Heart left ventricle (tissue), 16 donors: ENCODE measurements at places on chromosomes 16 and 17. TPM values are rescaled to one million over a fixed set of nuclear protein-coding genes. Genes with fewer than 3 reads are reported as not detected.

ACSF2 gene
- 31.6 TPM for total RNA-seq

SNAI3 gene
- 1.4 TPM for total RNA-seq

HBM gene
- not detected for total RNA-seq

HERPUD1 gene
- 197 TPM for total RNA-seq

TBC1D3B gene
- total RNA-seq, result 1.5 TPM

CRHR1 gene
- not detected for total RNA-seq

TVP23A gene
- not detected for total RNA-seq

VAT1L gene
- total RNA-seq, result 22.9 TPM

CCDC144A gene
- 0.75 TPM for total RNA-seq

PERCC1 gene
- total RNA-seq, result not detected

C1QL1 gene
- total RNA-seq, result 1.3 TPM

TERB1 gene
- total RNA-seq, result not detected

CACNB1 gene
- 9.3 TPM for total RNA-seq

DNA sequence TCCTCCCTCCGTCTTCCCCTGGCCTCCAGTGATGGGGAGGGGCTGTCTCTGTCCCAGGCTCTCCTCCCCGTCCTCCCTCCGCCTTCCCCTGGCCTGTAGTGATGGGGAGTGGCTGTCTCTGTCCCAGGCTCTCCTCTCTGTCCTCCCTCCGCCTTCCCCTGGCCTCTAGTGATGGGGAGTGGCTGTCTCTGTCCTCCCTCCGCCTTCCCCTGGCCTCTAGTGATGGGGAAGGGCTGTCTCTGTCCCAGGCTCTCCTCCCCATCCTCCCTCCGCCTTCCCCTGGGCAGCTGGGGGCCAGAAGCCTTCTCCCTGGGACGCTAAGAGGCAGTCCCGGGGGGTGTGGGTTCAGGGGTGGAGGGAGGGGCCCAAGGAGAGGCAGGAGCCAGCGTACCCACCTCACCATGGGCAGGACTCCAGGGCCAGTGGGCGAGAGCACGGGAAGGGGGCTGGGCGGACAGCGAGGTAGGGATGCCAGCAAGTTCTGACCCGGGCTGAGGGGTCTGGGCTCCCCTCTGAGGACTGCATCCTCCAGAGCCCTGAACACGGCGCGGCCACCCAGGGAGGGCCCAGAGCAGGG, 14.8 kb downstream of the UTS2R start:
- peak; percentile 62 for DNase-seq

DNA sequence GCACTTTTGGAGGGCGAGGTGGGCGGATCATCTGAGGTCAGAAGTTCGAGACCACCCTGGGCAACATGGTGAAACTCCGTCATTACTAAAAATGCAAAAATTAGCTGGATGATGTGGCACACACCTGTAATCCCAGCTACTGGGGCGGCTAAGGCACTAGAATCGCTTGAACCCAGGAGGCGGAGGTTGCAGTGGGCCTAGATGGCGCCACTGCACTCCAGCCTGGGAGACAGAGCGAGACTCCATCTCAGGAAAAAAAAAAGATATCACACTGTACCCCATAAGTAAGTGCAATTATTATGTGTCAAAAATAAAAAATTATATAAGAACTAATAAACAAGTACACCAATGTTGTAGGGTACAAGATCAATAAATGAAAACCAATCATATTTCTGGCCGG, 200.0 kb downstream of the CDRT15L2 start:
- no peak for DNase-seq

GRCh38 chr16:3444032-3444388, 530 bp downstream of the NAA60 start:
- DNase-seq, result no peak

DNA sequence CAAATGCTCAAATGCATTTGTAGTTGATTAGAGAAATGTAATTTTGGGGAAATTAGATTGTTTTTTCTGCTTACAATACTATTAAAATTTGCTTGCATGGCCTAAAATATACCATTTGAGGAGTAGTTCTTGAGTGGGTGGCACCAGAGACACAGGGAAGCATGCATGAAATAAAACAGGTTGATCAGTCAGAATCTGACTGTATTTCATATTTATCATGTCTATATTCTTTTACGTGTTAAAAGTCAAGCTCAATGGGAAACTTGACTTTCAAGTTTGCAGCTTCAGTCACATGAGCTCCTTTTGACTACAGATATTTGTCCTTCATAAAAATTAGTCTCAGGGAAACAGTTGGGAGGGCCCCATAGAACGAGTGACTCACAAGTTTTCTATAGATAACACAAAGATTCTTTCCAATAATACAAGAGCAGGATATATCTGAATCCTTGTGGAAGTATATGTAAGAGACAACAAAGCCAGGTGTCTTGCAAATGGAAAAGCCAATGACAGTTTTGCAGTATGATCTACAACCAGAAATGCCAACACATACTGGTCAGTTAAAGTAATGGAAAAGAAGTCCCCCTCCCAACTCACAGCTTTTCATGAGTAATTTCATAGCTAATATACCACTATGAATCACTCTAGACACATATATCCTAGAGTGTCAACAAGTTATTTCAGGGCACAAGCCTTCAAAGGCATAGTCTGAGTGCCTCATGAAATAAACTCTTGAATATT, 42.2 kb upstream of the CORO6 start:
- DNase-seq, result no peak

DNA sequence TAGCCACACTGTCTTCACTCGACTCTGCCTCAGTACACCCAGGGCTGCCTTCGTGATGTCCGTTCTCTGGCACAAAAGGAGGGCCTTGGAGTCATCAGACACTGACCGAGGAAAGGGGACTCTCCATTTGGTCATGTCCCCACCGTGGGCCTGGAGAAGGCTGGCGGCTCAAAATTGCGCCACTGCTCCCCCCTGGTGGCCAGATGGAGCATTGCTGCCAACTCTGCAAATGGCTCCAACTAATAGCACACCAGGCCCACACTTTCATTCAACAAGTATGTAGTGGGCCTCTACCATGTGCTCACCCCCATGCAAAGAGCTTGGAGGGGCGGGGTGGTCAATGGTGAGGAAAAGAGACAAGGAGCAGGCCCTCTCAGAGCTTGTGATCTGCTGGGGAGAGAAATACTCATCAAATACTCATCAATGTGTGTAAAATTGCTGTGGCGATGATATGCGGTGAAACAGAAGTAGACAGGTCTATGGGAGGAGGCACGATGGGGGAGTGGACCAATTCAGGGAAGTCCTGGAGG, 5.2 kb upstream of the GRIN2C start:
- DNase-seq, result peak; percentile 79

GRCh38 chr17:28733346-28733745, 4.8 kb downstream of the NEK8 start:
- DNase-seq, result no peak

DNA sequence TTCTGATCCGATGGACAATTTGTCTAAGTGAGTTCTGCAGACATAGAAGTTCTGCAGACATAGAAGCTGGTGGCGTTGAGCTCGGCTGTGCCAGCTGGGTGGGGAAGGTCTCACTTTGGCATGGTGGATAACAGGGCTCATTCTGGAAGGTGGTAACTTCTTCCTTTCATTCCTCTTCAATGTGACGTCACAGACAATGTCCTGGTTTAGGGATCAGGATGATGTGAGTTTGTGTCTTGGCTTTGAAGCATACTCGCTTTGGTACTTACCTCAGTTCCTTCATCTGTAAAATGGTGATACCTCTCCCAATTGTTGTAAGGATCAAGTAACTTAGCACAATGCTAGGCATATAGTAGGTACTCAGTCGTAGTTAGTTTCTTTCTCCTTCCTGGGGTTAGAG, 408.8 kb upstream of the ASIC2 start:
- DNase-seq, result no peak

- peak; percentile 37 for DNase-seq
These were observed 716 bp downstream of the TMEM94 start for GRCh38 chr17:75457047-75457654.

GRCh38 chr16:80105160-80105559, 435.6 kb upstream of the DYNLRB2 start:
- no peak for DNase-seq

DNA sequence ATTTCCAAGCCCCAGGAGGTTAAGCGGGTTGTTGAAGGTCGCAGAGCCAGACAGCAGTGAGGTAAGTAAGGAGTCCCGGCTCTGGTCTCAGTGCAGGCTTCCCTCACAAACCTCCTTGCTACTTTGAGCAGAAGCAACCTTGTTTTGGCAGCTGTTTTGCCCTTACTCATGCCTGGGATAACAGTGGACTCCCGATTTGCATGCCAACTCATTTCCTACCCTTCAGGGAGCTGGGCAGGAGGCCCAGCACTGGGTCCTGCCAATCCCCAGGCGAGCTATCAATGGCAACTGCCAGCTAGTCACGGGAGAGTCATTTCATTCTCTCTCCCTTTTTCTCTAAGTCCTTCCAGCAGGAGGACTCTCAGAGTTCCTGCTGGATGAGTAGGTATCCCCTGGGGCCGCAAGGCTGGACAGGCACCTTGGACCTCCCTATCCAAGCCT, 72.0 kb upstream of the KSR1 start:
- DNase-seq, result peak; percentile 82

DNA sequence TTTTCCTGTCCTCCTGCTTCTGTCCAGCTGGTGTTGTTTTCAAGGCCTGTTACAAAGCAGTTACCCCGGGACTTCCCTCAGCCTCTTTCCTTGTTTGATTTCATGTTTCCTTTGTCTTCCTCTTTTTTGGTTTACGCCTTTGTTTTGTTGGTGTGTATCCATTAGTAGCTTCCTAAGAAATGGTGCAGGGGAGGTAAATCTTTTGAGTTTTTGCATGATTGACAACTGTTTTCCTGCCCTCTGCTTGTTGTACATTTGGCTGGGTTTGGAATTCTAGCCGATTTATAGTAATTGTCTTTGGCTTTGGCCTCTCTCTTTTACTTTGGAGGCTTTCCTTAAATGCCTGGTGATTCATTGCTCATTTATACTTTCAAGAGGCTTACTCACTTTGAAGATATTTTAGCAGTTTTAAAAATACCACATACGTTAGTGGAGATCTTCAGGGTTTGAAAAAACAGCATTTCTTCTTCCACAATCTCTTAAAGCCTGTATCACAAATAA, 32.8 kb downstream of the DNAH2 start:
- DNase-seq, result no peak

DNA sequence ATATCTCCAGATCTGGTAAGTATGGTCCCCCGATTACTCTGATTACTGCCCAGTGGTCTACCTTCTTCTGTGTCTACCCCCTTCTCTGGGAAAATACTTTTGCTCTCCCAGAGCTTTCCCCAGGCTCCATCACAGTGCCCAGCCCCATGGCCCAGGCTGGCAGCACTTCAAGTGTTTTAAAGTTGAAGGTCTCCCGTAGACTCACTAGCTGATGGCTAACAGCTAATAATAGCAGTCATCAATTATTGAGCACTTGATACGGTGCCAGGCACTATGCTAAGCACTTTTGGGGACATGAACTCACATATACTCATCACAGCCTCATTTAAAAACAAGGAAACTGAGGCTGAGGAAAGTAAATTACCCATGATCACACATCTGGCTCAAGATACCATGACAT, 33.4 kb downstream of the DCUN1D3 start:
- no peak for DNase-seq

GRCh38 chr17:58224315-58224714, 5.3 kb upstream of the MKS1 start:
- DNase-seq, result no peak

GRCh38 chr16:58021661-58022551, 3.6 kb upstream of the MMP15 start:
- peak; percentile 22 for DNase-seq

- no peak for DNase-seq
These were observed 6.4 kb upstream of the LGALS3BP start for GRCh38 chr17:78986048-78986648.

- no peak for DNase-seq
These were observed 1.7 kb upstream of the USP43 start for GRCh38 chr17:9643611-9644010.

GRCh38 chr16:13795131-13795530, 124.8 kb upstream of the ERCC4 start:
- no peak for DNase-seq

GRCh38 chr16:736936-737481, 3.8 kb downstream of the CIAO3 start:
- no peak for DNase-seq

GRCh38 chr17:9905902-9906301, 831 bp upstream of the RCVRN start:
- DNase-seq, result no peak

GRCh38 chr16:82824408-82824807, 197.6 kb downstream of the CDH13 start:
- DNase-seq, result no peak

DNA sequence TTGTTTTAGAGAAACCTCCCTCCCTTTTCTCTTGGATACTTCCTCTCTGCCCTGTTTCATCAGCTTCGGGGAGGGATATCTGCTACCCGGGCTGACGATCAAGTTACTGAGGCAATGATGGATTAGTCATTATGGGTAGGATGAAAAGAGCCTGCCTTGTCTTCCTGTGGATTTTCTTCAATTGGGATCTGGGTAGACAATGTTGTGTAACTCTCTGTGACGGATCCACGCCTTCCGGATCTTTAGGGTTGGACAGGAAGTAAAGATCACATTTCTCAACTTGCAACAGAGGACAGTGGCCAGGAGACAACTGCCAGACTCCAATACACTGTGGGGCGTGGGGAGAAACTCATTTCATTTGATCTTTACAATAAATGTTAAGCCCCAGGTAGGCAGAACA, 11.3 kb upstream of the CHST6 start:
- no peak for DNase-seq

GRCh38 chr16:67542464-67542863, 13.8 kb downstream of the RIPOR1 start:
- no peak for DNase-seq

- DNase-seq, result peak; percentile 33
These were observed 44.1 kb upstream of the SEC14L1 start for GRCh38 chr17:77096570-77097214.

DNA sequence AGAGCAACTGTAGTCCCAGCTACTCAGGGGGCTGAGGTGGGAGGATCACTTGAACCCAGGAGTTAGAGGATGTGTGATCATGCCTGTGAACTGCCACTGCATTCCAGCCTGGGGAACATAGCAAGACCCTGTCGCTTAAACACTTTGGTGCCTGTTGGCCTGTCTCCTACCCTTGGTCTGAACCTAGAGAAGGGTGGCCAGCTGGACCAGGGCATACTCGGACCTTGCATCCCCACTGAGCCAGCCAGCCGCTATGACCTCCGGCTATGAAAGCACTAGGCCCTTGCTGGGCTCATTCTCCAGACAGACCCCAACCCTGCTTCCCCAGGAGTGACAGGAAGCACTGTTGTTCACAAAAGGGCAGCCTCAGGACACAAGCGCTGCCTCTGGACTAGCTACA, 4.6 kb downstream of the IFT20 start:
- no peak for DNase-seq

GRCh38 chr16:47511882-47512281, 50.8 kb downstream of the PHKB start:
- DNase-seq, result no peak

- DNase-seq, result no peak
These were observed 50.5 kb downstream of the CACNG5 start for GRCh38 chr17:66885417-66885816.

- no peak for DNase-seq
These were observed 149.5 kb downstream of the TMEM132E start for GRCh38 chr17:34728771-34729310.
